ENCODE measurements at places on chromosomes 6 and 20.

DNA sequence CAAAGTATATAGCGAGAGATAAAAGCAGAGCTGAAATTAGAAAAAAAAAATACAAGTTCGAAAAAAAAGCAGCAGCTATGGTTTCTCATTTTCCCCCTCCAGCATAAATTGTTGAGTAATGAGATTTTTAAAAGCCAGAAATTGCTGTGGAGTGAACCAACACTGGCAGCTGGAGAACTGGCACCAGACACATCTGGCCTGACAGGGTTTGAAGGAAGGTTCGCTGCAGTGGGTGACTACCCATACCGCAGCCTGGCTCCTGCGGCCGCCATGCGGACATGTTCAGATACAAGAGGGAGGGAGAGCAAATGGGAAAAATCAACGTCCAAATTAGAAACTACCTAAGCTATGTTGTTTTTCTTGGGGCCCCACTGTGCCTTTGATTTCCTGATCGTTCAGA lies 3.3 kb downstream of the APCDD1L start:
- no peak for DNase-seq

DNA sequence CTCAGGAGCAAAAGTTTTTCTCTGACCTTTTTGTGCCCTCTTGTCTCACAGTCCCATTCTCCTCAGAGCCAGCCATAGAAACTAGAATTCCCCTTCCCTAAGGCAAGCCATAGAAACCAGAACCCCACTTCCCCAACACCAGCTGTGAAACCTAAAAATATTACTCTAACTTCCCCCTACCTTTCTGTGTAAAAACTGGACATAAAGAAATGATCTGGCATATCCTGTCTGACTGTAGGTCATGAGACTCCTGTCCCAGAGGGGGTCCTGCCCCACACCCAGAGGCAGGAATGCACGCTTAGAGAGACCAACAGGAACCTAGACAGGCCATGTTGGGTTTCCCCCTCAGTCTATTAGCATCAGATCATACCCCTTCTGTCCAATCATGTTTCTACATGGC lies 140.6 kb upstream of the SLC22A16 start:
- no peak for DNase-seq

GRCh38 chr20:59146780-59147565 lies 16.6 kb upstream of the ZNF831 start:
- DNase-seq, result no peak

DNA sequence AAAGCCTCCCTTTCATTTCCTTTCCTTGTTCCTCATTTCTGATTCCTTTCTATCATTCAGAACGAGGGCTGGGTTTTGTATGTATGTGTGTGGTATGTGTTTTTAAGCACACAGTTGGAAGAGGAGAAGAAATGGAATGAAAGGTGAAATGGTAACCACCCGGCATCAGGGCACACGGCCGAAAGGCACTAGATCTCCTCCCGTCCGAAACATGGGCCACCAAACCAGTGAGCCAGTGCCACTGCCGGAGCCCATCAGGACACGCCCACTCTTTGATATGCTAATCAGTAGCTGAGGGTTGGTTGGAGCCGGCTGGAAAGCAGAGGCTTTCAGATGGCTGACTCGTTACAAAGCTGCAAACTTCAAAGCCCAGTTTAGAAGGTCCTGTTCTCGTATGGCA lies 228.6 kb upstream of the JARID2 start:
- peak; percentile 73 for DNase-seq

- DNase-seq, result no peak
Measured at GRCh38 chr6:1099264-1099663, 212.6 kb upstream of the FOXQ1 start.

DNA sequence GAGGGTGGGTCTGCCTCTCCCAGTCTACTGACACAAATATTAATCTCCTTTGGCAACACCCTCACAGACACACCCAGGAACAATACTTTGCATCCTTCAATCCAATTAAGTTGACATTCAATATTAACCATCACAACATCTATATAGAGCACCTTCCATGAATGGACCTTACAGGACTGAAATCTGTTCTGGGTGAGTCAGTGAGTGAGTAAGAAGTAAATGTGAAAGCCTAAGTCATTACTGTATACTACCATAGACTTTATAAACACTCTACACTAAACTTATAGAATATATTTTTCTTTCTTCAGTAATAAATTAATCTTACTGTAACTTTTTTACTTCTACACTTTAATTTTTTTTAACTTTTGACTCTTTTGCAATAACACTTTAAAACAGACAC lies 993.8 kb upstream of the MAP3K7 start:
- DNase-seq, result no peak

- no peak for DNase-seq
Measured at GRCh38 chr20:1946762-1947534, 46.9 kb downstream of the PDYN start.

GRCh38 chr6:169998457-169998856 lies 247.0 kb downstream of the ERMARD start:
- no peak for DNase-seq

DNA sequence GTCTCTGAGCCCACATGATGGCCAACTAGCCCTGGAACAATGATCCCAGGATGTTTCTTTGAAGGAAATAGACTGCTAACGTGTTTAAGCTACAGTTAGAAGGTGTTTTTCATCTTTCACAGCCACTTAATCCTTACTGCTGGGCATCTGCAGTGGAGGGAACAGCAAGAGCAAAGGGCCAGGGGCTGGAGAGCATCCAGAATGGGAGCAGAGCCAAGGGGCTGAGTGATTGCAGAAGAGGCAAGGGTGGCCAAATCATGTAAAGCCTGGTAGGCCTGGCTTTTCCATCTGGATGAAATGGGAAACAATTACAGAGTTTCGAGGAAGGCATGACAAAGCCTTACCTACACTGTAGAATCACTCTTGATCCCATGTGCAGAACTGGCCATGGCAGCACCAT lies 18.7 kb upstream of the LAMP5 start:
- no peak for DNase-seq

GRCh38 chr6:96624957-96625356 lies 62.0 kb downstream of the FHL5 start:
- no peak for DNase-seq

- no peak for DNase-seq
Measured at GRCh38 chr6:31775633-31776484, 1.3 kb downstream of the VWA7 start.

DNA sequence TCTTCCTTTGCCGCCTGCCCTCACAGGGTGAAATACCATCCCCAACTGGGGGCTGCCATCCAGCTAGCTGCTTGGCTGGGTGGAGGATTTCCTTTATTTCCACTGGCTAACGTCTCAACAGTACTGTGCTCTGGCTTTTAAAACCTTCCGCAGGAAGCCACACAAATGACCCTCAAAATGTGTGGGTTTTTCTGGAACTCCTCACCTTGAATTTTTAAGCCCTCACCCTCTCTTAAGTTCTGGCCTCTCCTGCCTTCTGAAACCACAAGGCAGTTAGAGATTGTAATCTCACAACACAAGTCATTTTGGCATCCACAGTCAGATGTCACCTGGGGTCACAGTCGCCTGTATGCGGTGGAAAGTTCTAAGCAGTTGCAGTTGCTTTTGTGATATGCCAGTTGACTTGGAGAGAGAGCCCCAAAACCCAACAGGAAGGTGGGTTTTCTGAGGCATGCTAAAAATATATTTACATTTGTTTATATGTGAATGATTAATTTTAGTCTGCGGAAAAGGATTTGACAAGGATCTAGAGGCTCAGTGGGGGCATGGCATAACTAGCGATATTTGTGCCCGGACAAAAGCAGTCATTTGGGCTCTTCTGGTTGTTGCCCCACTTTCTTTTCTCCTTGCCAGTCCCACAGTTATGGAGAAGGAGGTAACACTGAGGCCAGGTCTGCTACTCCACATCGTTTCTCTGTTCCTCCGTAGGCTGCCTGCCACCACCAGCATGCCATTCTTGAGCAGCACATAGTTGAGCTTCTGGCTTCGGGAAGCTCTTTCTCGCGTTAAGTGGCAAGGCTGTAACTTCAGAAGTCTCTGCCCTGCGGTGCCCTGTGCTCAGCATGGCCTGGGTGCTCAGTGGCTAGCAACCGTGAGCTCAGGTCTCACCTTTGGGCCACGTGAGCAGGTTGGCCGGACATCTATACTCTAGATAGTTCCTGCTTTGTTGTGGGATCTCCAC lies 335.3 kb downstream of the CD83 start:
- peak; percentile 100 for DNase-seq

DNA sequence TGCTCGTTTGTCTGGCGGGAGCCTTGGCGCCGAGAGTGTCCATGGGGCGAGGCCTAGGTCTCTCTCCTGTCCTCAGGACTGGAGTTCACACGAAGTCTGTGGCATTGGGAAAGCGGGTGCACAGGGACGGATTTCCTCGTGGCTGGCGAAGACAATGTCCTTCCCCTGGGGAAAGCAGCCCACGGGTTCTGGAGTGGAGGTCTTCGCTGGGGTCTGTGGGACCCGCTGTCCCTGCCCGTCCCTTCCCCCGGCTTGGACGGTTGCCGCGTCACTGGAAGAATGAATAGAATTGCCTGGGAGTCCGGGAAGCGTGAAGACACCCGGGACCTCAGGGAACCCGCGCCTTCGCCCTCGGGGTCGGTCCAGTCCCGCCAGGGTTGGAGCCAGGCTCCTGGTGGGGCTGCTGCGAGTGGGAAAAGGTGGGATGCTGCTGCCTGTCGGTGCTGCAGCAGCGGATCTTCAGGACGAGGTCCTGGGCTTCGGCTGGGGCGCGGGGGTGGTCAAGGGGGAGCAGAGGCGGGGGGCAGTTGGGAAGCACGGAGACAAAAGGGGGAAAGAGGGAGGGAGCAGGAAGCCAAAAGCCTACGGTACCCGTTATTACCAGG lies 441.8 kb upstream of the DEFB115 start:
- no peak for DNase-seq

DNA sequence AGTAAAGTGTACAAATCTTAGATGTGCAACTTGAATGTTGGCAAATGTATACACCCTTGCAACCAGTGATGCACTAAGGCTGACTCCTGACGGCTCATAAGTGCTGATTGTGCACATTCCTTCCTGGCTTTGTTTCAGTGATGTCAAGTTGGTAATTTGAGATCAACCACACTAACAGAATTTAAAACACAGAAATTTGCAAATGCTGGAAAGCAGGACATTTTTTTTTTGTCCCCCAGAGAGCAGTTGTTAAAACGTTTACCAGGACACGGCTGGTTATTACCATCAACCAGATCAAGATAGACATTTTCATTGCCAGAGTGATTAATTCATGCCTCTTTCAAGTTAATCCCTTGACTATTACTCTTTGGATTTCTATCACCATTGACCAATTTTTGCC lies 735.6 kb downstream of the RFPL4B start:
- no peak for DNase-seq

DNA sequence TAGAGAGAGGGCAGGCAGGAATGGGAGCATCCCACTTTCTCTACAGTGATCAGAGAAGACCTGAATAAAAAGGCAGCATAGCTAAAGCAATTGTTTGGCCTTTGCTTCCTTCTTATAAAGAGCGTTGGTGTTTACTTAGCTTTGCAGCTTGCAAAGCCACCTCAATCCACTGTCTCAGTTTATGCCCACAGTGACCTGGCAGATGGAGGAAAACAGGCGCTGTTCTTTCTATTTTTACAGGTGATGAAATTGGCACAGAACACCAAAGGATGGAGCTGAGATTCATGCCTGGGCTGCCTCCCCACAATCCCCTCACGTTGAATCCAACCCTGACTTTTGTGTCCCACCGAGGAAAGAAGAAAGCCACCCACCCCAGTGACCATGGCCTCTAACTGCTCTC lies 130.5 kb downstream of the TTLL2 start:
- DNase-seq, result no peak

DNA sequence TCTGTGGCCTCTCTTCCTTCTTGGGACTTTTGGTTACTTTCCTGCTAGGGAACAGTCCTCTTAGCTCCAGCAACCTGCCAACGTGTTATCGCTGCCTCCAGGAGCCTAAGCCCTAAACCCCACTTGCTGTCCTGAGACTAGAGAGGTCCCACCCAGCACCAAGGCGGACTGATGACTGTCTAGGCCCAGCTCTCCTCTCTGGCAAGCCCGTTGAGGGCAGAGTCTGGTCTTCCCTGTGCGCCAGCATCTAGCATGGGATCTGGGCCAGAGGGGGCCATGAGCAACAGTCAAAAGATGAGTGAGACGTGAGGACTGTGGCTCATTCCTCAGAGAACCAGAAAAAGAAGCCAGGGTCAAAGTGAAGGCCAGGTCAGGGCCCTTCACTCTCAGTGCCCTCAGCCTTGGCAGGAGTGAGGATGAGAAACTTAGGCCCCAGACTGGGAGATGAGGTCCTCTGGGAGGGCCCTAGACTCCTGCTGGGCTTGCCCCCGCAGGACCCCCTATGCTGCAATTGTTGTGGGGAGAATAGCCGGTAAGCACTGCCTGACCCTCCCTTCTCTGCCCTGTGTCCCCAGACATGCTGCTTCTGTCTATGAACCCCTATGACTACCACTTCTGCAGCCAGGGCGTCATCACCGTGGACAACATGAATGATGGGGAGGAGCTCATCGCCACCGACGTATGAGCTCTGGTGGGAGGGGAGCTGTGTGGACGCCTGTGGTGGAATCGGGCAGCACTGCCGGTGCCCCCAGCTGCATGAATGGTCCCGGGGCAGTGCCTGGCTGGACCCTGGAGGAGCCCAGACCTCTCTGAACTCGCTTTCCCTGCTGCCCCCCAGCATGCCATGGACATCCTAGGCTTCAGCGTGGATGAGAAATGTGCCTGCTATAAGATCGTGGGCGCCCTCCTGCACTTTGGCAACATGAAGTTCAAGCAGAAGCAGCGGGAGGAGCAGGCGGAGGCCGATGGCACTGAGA lies 30.9 kb downstream of the MYH7B start:
- DNase-seq, result no peak

DNA sequence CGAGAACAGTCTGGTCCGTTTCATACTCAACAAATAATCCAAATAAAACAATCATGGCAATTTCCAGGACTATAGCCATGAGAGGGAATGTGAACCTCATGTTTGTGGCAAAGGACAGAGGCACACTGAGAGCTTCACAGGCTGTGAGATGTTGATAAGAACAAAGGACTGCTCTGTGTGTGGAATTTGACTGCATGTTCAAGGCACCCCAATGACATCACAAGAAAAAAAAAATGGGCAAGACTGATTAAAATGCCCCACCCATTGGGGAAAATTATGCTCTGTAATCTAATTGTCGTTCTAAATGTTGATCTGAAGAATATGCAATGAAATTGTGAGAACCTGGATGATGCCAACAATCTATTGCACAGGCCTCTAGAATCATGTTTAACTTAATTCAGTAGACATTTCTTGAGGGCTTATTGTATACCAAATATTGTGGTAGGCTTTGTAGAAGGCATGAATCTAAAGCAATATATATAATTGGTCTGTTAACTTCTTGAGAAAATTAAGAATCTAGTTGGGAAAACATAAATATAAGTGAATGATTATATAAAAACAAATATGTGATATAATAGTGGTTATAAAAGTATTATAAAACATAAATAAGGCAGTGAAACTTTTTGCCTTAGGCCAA lies at the start of gene RHAG:
TSS of gene RHAG (minus strand) at position 127 of the 637 bp plus-strand sequence. CDS start at position 100, 27 bp downstream.
- no peak for DNase-seq

GRCh38 chr6:154410619-154411072 lies 54.0 kb upstream of the IPCEF1 start:
- peak; percentile 55 for DNase-seq

GRCh38 chr20:48937674-48938073 lies 16.2 kb downstream of the ARFGEF2 start:
- no peak for DNase-seq

All from KBM-7 (cell line).